ENCODE measurements at places on chromosomes 12 and 14.

GRCh38 chr12:16421806-16422205 lies 74.4 kb downstream of the MGST1 start:
- no peak for DNase-seq

DNA sequence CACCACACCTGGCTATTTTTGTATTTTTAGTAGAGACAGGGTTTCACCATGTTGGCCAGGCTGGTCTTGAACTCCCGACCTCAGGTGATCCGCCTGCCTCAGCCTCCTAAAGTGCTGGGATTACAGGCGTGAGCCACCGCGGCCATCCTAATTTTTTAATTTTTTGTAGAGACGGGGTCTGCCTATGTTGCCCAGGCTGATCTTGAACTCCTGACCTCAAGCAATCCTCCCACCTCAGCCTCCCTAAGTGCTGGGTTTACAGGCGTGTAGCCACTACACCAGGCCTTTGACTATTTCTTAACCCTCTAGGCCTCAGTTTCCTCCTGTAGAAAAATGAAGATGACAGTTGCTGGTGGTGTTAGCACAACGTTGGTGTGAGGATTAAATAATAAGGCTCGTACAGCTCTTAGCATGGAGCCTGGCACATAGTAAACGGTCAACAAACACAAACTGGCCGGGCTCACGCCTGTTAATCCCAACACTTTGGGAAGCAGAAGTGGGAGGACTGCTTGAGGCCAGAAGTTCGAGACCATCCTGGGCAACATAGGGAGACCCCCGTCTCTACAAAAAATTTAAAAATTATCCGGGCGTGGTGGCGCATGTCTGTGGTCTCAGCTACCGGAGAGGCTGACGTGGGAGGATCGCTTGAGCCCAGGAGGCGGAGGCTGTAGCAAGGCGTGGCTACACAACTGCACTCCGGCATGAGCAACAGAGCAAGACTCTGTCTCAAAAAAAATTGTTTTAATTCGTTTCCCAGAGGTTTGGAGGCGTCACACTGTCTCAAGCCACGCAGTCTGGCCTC lies 979 bp downstream of the DDX54 start:
- DNase-seq: no peak

GRCh38 chr14:104150136-104151025 lies 12.0 kb downstream of the KIF26A start:
- DNase-seq: peak; percentile 50

DNA sequence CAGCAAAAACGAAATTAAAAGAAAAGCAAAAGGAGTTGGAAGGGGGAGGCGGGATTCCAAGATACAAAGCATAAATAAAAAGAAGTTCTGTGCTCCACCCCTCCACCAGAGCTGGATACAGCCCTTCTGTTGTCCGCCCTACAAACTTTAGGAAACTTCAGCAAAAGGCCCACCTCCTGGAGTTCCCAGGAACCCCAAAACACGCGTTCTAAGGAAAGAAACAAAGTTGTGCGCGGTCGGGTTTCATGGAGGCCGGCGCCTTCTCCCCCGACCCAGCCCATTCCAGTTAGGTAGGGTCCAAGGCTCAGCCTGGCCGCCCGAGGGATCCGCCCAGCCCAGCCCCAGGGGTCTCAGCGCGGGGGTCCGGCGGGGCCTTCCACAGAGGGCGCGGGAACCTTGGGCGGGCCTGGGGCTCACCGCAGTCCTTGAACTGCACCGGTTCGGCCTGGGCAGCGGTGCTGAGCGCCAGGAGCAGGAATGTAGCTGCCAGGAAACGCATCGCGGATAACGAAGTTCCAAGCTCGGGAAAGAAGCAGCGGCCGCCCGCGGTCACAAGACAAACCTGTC lies at the start of gene NPC2:
Gene NPC2 (minus strand): TSS at position 530 of the 567 bp plus-strand sequence. CDS start 31 bp downstream, at position 499.
- DNase-seq: no peak

GRCh38 chr14:49008363-49008762 lies 577.8 kb downstream of the RPS29 start:
- no peak for DNase-seq

- no peak for DNase-seq
These were observed 383.4 kb downstream of the PAWR start for GRCh38 chr12:79307340-79307739.

DNA sequence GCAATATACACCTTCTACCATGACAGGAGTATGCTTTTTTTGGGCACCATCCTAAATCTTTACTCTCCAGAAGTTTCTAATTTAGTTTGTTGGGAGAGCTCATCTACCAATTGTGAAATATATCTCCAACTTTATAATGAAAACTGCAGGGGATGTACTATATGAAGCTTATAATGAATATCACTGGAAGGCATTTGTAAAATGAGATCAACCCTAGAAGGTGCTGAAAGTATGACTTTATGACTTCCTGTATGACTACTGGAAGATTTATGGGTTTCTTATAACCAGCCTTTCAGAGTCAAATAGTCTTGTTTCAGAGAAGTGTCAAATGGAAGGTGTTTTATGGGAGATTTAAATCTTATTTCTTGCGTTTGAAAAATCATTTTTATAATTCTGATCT lies 122.9 kb downstream of the MYRFL start:
- DNase-seq: no peak

- DNase-seq: no peak
These were observed 90.6 kb upstream of the PWP1 start for GRCh38 chr12:107594995-107595394.
